ENCODE measurements at places on chromosomes 12 and 14.

DNA sequence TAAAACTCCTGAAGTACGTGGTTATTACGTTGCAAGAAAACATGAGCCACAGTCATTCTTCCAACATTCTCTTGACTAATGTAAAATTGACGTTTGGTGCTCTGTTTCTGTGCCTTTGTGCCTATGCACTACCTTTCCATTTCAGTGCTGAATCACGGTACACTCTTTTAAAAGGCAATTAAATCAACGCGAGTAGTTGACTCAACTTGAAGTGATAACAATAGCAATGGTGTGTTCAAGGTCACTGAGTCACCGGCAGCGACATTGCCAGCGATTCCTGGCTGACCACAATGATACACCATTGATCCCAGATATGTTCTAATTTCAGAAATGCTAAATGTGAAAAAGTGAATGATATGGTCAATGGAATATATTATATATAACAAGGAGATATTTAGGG, 17.8 kb downstream of the AK7 start:
- no peak for DNase-seq

GRCh38 chr14:95479494-95479893, 37.0 kb downstream of the SYNE3 start:
- no peak for DNase-seq

- DNase-seq: peak; percentile 32
Observed at GRCh38 chr12:85424581-85425348, 144.7 kb downstream of the ALX1 start.

DNA sequence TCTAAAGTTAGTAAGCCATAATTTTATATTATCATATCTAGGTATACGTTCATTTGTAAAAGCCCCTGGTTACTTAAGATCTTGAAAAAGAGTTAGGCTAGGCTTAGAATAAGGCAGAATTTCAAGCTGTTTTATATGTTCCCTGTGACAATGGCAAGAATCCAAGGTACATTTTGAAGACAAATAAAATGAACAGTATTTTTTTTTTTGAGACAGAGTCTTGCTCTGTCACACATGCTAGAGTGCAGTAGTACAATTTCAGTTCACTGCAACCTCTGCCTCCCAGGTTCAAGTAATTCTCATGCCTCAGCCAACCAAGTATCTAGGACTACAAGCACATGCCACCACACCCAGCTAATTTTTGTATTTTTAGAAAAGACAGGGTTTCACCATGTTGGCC, 139.2 kb downstream of the DUSP6 start:
- no peak for DNase-seq
